ENCODE measurements at places on chromosomes 3 and 15. TPM values are rescaled to one million over a fixed set of nuclear protein-coding genes. Genes with fewer than 3 reads are reported as not detected.

Gene SPATA12
- not detected for polyA plus RNA-seq

Gene ZNF502
- 2.3 TPM for polyA plus RNA-seq

Gene TMEM108
- 1.5 TPM for polyA plus RNA-seq

Gene ZBTB47
- polyA plus RNA-seq = 7.8 TPM

Gene TICRR
- not detected for polyA plus RNA-seq

Gene GOLGA6D
- not detected for polyA plus RNA-seq
